ENCODE measurements at places on chromosomes 6 and 20. TPM values are rescaled to one million over a fixed set of nuclear protein-coding genes. Genes with fewer than 3 reads are reported as not detected.

Gene PNPLA1
- total RNA-seq, result not detected

Gene KIF6
- 0.24 TPM for total RNA-seq

Gene PBOV1
- not detected for total RNA-seq

Gene NR2E1
- total RNA-seq, result not detected

Gene ARG1
- total RNA-seq, result not detected

Gene ATP9A
- total RNA-seq, result 16.9 TPM

Gene ABT1
- 13.4 TPM for total RNA-seq

Gene COL12A1
- total RNA-seq, result 5.0 TPM

Gene BPIFB1
- 0.12 TPM for total RNA-seq

Gene GTF3C6
- 81.5 TPM for total RNA-seq

Gene DEFB113
- total RNA-seq, result not detected

Gene DSP
- 56.3 TPM for total RNA-seq

Gene HRH3
- not detected for total RNA-seq

Gene SALL4
- total RNA-seq, result 1.3 TPM

Gene SLC26A8
- not detected for total RNA-seq

Gene PACRG
- not detected for total RNA-seq

Gene LINC00237
- total RNA-seq, result not detected

Gene NMBR
- not detected for total RNA-seq

Gene PDYN
- total RNA-seq, result not detected

Gene RAB44
- 0.02 TPM for total RNA-seq

Gene SNAP91
- total RNA-seq, result 0.32 TPM

Gene RPS6KA2
- total RNA-seq, result 0.07 TPM

Gene NKAIN2
- total RNA-seq, result not detected

Gene IL17A
- not detected for total RNA-seq

Gene TNFRSF6B
- 1.1 TPM for total RNA-seq

Gene IP6K3
- total RNA-seq, result 0.15 TPM

Gene MYLK2
- 0.88 TPM for total RNA-seq

Gene LIN28B
- total RNA-seq, result 1.4 TPM

Gene RIPOR2
- not detected for total RNA-seq

Gene WFDC10B
- total RNA-seq, result not detected

Gene HLA-DQA2
- not detected for total RNA-seq

Gene KCNK5
- total RNA-seq, result 1.00 TPM

Gene RIPPLY2
- 0.41 TPM for total RNA-seq

Gene DNAH8
- not detected for total RNA-seq

Gene C20orf144
- total RNA-seq, result 0.10 TPM

Gene PSORS1C1
- total RNA-seq, result 5.7 TPM

Gene EDEM2
- 47.4 TPM for total RNA-seq

Gene KCNQ5
- 1.4 TPM for total RNA-seq

Gene SCRT2
- not detected for total RNA-seq

Gene SLC25A27
- total RNA-seq, result 1.0 TPM

Gene ARHGAP40
- total RNA-seq, result not detected

Gene BACH2
- total RNA-seq, result 0.30 TPM

Gene ESR1
- not detected for total RNA-seq

Gene HLA-G
- total RNA-seq, result not detected

Gene TRIM10
- not detected for total RNA-seq

Gene OOEP
- total RNA-seq, result not detected

Gene MYB
- total RNA-seq, result 1.0 TPM

Gene TSPO2
- total RNA-seq, result not detected

Gene WFDC2
- total RNA-seq, result 0.15 TPM

Gene ADTRP
- total RNA-seq, result 0.37 TPM

Gene SEL1L2
- total RNA-seq, result not detected
